Esophagus squamous epithelium (tissue), 5 donors: ENCODE measurements at places on chromosomes 6 and 20.

GRCh38 chr6:141033101-141033500 lies 1099.6 kb upstream of the GJE1 start:
- DNase-seq: no peak

- no peak for DNase-seq
These were observed 30.2 kb downstream of the ENPP1 start for GRCh38 chr6:131838051-131838450.

DNA sequence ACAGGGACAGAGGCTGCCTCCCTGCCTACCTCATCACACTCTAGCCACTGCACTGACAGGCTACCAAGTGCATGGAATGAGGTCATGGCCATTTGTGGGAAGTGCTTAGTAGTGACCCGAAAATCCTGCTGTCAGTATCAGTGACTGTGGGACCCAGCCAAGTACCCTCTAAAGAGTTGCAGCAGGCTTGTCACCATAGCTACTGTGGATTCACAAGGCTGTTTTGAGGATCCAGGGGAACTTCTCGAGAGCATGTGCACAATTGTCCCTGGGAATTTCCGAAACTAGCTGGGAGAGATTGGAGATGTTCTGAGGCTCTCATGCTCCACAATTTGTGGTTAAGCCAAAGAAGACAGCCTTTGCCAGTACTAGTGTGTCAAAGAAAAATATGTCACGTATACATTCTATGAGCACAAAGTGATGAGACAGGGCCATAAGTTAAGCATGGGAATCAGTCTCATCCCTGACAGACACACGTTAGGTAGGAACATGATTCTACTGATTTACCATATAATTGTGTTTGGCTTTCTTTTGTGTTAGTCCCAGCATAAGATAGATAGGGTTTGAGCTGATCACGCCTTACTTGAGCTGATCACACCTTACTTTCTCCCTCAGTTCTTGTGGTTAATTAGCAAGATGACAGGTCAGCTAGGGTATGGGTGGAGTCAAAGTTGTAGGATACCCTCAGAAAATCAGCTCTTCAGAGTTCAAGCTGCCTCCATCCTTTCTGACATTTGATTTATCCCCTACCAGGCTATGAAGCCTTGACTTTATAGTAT lies 42.6 kb upstream of the TMEM170B start:
- DNase-seq: no peak

GRCh38 chr20:63309261-63310071 lies 16.5 kb downstream of the COL20A1 start:
- no peak for DNase-seq

DNA sequence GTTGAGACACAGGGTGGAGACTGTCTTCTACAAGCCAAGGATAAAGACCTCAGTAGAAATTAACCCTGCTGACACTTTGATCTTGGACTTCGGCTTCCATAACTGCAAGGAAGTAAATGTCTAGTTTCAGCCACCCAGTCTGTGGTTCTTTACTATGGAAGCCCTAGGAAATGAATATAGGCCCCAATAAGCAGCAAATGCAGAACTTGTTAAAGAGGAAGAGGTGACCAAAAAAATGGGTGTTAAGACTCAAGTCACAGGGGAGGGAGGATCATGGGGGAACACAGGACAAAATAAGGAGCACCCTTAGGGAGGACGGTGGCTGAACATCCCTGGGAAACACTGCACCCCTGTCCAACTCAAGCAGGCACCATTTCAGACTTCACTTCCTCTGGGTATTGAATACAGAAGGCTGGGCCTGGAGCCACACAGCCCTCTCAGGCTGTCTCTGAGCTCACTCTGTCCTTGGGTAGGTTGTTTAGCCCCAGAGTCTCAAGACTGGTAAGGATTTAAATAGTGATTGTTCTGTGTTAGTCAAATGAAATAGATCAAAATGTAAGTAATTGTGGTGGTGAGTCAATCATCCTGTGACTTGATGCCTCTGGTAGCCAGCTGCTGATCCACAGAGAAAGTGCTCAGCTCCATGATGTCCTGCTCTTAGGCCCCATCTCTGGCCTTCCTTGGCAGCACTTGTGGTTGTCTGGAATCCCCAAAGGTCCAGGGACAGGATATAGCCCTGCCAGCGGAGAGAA lies 30.5 kb upstream of the SIRPD start:
- DNase-seq: no peak
